Activated CD4-positive, CD25-positive, alpha-beta regulatory T cell treated with anti-CD3 and anti-CD28 coated beads, Interleukin-2, amount 50 U/mL, for 16 hours (primary cell): ENCODE measurements at places on chromosomes 7 and 10.

- no peak for DNase-seq
Observed at GRCh38 chr7:91569728-91570457, 305.7 kb downstream of the FZD1 start.

DNA sequence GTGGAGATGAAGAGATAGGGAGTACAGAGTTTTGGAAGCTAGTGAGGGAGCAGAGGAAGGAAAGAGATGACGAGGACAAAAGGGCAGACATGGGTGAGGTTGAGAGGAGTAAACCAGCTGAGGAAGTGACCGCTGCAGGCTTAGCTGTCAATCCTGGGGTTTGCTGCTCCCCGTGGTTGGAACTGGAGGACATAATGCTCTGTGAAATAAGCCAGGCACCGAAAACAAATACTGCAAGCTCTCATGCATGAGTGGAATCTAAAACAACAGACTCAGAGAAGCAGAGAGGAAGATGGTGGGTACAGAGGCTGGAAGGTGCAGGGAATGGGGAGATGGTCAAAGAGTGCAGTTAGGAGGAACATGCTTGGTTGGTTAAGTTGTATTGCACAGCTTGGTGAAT lies 482.2 kb upstream of the C7orf33 start:
- no peak for DNase-seq

DNA sequence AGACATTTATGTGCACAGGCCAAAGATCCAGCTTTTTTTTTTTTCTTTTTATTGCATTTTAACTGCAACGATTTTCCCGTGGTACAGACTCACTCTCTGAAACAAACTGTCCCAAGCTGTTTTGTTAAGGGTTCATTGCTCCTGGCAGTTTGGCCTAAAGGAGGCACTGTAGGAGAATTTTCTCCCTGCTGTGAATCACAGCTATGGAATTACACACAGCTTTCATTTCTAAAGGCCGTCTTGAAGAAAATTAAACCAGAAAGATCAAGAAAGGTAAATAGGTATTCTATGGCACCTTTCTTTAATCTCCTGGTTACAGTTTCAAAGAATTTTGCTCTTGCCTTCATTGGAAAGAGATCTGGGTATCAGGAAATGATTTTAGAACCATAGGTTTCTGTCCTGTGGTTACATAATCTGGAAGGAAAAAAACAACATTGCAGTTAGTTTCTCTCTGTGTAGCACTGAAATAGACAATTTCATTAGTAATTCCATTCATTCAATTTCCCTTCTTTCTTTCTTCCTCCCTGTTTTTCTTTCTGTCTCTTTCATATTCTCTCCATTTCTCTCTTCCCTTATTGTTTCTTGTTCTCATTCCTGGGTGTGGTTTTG lies 51.2 kb downstream of the PDK4 start:
- no peak for DNase-seq

GRCh38 chr10:30404540-30404939 lies 29.4 kb upstream of the MAP3K8 start:
- DNase-seq: no peak

DNA sequence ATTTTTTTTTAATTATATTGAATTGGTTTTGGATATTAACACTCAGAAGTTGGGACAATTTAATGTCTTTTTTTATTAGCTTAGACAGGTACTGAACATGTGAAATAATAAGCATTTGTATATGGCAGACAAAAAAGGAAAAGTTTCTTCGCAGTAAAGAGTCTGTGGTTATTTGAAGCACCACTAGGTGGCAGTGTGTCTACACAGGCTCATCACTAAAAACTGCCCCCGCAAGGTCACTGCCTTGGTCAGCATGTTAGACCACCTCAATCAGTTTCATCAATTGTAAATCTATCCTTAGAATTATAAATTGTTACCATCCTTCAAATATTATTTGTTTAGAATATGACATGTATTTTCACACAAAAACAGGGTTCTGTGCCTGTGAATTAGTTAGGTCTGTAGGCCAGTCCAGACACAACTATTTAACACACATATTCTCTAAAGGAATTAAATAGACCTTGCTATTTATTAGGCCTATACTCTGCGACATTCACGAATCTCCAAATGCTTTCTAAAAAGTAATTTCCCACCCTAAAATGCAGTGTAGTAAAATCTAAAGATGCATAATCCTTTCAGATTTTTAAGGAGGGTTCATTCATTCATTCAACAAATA lies 17.0 kb downstream of the PNLIPRP3 start:
- no peak for DNase-seq

DNA sequence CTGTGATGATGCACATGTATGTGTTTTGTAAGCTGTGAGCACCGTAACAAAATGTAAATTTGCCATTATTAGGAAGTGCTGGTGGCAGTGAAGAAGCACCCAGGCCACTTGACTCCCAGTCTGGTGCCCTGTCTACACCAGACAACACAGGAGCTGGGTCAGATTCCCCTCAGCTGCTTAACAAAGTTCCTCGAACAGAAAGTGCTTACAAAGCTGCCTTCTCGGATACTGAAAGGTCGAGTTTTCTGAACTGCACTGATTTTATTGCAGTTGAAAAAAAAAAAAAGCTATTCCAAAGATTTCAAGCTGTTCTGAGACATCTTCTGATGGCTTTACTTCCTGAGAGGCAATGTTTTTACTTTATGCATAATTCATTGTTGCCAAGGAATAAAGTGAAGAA lies 71.1 kb downstream of the ATAD1 start:
- no peak for DNase-seq

GRCh38 chr10:22652988-22653481 lies 61.3 kb downstream of the PIP4K2A start:
- no peak for DNase-seq

DNA sequence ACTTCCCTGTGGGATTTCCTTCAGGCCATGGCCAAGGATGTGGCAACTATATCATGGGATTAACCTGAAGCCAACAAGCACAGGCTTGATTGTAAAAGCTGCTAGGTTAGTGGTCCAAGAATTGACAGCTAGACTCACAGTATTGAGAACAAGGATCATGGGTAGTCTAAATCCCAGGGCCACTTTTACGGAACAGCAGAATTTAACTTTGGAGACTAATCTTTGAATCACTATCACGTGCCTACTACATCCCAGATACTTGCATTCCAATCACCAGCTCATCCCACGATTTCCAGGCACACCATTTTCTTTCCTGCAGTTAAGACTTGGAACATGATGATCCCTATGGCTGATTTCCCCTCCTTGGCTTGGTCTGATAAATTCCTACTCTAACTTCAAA lies 65.6 kb upstream of the ADO start:
- no peak for DNase-seq

GRCh38 chr10:35007858-35008301 lies 82.3 kb downstream of the CUL2 start:
- DNase-seq: no peak

- no peak for DNase-seq
Observed at GRCh38 chr7:116426428-116427156, 72.9 kb upstream of the CAV2 start.

DNA sequence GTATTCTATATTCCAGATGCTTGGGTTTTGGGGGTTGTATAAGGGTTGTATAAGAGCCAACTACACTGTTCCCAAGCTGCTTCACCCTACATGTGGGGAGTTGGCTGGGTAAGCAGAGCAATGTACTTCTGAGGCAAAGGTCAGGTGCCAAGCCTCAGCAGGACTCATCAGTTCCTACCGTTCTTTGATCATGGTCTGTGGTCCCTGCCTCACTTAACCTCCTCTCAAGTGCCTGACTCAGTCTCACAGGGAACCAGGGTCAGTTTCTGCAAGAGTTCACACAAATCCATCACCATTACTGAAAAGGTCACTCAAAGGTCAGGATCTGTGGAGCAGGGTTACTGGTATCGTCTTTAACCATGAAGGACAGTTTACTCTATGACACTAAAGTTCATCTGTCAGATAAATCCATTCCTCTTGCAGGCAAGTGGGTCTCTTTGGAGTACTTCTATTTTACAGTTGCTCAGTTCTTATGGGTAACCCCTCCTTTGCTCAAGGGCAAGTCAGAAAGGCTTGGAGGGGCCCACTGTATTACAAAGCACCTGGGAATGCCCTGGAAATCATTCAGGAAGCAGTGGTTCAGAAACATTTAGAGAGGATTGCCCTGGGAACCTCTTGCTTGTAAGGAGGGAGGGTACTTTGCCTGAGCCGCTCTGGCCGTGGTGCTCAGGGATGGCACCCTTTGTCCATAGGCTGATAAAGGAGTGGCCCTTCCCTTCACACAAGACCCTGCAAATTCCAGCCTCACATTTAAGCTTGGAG lies 184.3 kb upstream of the CDCA7L start:
- DNase-seq: no peak

- no peak for DNase-seq
Observed at GRCh38 chr10:79090134-79090803, 21.5 kb downstream of the ZMIZ1 start.

- no peak for DNase-seq
Observed at GRCh38 chr10:73625004-73625883, 16.0 kb downstream of the MYOZ1 start.

- DNase-seq: no peak
Observed at GRCh38 chr10:26367771-26368170, 70.4 kb upstream of the APBB1IP start.

- DNase-seq: no peak
Observed at GRCh38 chr10:119211176-119211575, 3.8 kb downstream of the GRK5 start.

- no peak for DNase-seq
Observed at GRCh38 chr7:155985518-155986250, 173.4 kb upstream of the SHH start.

DNA sequence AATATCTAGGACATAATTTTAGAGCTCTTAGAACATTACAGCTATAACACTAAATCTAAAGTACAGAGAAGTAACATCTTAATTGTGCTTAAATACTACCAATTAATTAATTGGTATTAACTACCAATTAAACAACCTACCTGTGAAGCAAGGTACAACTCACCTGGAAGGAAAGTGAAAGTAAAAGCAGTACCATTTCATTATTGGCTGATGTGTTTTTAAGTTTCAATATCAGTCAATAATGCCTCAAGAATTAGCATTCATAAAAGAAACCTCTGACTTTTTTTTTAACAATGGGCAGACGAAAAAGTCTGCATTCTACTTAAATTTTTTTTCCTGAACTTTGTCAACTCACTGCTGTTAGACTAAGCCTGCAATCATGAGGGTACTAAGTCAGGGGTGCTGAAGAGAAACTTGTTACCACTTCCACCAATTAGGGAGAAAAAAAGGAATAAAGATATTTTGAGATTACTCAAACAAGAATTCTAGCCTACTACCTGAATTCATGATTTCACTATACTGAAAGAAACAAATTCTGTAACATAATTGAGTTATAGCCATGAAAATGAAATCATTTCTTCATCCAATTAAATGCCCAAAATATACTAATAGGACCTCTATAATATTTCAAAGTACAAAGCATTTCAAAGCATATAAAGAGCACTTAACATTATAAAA lies 19.9 kb downstream of the UPF2 start:
- DNase-seq: no peak

GRCh38 chr7:126487728-126488442 lies 764.9 kb downstream of the GRM8 start:
- DNase-seq: no peak

DNA sequence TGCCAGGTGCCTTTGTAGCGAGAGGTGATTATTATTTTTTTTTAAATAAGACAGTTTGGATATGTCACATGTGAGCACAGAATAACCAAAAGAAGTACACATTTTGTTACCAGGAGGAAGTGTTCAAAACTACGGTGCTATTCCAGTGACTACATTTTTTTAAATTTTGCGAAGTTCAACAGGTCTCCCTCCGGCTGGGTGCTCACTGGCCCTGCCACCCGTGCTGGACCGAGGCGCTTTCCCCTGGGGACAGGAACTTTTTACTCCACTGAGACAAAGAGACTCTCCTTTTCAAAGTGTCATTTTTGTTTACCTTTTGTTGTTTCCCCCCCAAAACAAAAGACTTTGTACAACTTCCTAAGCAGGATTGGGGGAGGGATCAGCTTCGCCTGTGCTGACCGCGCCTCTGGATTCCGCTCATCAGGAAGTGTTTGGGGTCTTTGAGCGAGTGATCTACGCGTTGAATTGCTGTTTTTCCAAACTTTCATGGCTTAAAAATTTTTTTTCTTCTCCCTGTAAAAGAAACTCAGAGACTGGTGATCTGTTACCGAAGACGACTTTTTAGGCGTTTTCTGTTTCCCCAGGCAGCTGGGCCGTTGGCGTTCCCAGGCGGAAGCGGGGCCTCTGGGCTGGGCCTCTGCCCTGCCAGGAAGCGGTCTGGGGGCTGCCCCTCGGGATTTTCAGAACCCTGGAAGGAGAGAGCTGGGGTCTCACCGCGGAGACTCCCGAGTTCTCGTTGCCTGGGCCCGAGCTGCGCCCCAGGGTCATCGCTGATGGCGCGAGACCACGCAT lies 7.2 kb downstream of the EN2 start:
- DNase-seq: no peak

- DNase-seq: no peak
Observed at GRCh38 chr10:78283069-78283682, 249.5 kb downstream of the RPS24 start.

GRCh38 chr10:3481496-3481895 lies 303.5 kb downstream of the KLF6 start:
- DNase-seq: no peak

DNA sequence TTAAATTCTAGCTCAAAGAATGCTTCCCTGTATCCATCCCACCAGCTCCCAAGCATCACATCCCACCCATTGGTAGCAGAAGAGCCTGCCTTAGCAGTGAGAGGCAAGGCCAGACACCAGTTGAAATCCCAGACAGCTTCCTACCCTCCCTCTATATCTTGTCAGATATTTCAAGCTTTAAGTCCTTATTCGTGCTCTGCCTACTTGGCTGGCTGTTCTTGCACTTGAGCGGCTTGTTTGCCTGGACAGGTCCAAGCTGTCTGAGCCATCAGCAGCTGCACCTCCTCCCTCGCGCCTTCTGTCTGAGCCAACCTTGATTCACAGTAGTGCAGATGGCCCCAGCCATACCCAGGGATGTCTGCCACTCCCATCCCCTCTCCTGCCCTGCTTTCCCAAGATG lies 16.4 kb downstream of the LRRC4 start:
- DNase-seq: no peak

DNA sequence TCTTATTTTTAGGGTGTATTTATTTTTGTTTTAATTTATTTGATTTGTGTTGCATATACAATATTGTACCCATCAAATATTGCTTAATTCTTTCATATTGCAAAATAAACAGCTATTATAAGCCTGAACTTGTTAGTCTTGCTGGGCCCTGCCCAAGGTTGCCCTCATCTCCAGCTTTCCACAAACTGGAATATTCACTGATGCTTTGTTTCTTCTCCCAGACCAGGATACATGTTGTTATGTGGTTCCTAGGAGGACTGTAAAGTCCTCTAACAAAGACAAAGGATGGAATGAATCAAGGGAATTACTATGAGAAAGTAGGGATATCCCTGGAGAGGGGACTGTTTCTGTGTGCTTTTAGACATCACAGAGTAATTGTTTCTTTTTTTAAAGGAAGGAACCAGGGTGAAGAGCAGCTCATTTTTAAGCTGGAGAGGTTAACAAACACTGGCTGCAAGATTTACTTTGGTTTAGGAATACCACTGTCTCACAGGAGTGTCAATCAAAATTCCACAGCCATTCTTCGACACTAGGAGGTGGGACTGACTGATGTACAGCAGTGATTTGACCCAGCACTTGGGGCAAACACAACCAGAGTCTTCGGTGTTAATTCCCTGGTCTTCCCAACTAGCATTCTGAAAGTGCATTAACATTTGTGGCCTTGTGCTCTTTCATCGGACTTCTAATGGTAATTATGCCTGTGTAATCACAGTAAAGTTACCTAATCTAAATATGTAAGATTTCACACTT lies 14.8 kb upstream of the CD36 start:
- DNase-seq: no peak
